Activated CD4-positive, CD25-positive, alpha-beta regulatory T cell treated with anti-CD3 and anti-CD28 coated beads, Interleukin-2, amount 50 U/mL, for 16 hours (primary cell): ENCODE measurements at places on chromosomes 3 and 15.

DNA sequence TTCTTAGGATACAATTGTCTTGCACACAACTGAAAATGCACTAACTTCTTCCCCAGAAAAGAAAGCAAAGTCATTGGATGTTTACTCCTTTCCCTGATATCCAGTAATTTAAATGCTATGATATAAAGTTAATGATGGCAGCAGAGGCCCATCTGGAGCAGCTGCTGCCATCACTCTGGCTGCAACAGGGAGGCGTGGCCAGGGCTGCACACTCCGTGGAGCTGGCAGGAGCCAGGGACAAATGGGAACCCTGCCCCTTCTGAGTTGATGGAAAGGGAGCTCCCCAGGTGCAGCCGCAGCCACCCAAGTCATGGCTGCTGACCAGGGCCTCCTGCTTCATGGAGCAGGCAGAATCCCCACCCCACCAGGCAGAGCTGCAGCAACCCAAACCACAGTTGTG, 72.6 kb upstream of the ALDH1A3 start:
- no peak for DNase-seq

- DNase-seq: no peak
Observed at GRCh38 chr3:115922681-115923347, 299.5 kb downstream of the GAP43 start.

DNA sequence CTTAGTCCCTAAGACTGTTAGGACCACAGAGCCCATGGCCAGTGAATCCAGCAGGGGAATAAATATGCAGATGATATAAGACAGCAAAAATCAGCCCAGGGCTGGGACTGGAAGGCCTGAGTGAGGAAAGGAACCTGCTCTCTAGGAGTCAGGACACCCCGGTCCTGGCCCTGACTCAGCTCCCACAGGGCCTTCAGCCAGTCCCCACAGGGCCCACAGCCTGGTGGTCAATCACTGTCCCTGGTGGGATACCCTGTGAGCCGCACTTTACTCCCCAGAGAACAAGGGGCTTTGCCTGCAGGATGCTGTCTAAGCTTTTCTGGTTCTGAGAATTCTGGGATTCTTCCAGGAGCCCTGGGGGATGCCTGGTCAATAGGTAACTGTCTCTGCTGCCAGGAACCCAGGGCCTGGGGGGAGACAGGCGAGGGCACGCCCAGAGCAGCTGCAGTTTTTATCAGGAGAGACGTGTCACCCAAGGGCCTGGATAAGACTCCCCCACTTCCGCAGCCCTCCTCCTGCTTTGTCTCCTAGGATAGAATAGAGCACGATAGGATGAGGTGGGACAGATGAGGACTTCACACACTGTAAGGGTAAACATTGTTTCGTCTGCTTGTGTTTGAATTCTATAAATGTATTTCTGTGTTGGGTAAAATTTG, 49.5 kb upstream of the MCF2L2 start:
- no peak for DNase-seq

GRCh38 chr15:91338766-91339165, 238.7 kb downstream of the SV2B start:
- DNase-seq: no peak

DNA sequence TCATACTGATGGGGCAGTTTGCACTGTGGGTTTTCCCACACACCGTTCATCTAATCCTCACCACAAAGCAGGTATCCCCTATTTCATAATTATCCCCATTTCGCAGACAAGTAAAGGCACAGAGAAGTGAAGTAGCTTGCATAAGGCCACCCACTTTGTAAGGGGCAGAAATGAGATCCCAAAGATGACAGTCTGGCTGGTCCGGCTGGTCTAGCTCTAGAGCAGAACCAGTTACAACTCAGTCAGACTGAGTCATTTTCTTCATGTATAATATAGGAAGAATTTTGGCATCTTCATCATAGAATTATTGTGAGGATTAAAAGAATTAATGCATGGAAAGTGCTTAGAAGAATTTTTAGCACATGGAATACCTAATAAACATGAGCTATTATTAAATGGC, 10.6 kb downstream of the RBP1 start:
- no peak for DNase-seq

- no peak for DNase-seq
Observed at GRCh38 chr3:12454816-12455121, 29.5 kb upstream of the TSEN2 start.

- no peak for DNase-seq
Observed at GRCh38 chr3:3433711-3434110, 254.2 kb upstream of the CRBN start.

DNA sequence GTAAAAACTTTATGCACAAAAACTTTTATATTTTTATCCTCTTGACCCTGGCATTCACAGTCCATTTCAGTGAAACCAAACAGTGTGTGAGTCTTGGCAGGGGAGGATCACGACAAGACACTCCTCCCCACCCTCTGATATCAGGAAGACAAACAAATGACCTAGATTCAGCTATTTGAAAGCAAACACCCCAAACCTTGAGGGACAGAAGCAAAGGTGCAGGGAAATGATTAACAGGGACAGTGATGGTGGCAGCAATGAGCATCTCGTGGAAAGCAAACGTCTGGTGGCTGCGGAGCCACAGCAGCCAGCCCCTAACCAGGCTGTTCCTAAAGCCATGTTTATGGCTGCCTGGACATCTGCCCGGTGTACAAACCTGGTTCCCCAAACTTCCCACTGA, 52.1 kb downstream of the FSIP1 start:
- DNase-seq: no peak

- no peak for DNase-seq
Observed at GRCh38 chr3:56855856-56856512, 54.2 kb upstream of the ARHGEF3 start.

DNA sequence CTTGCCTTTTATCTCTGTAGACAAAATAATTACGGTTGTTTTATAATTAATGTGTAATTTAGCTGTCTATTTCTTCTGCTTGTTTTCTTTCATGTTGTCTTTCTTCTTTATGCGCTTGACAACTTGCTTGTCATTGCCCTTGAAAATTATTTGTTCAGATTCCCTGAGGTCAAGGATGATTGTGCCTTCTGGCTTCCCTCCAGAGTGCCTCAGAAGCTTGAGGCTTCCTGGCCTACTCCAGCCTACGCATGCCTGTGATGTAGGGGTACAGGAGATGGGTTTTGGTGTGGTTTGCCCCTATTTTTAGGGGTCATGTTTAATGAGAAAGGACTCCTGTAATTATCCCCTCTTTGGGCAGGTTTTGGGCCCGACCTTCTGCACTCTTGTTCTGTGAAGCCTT, 231.5 kb downstream of the SV2B start:
- DNase-seq: no peak

GRCh38 chr3:98056035-98056434, 20.9 kb upstream of the GABRR3 start:
- DNase-seq: no peak

GRCh38 chr3:128182656-128183055, 29.4 kb downstream of the EEFSEC start:
- no peak for DNase-seq

GRCh38 chr3:11480663-11481298, 162.9 kb downstream of the VGLL4 start:
- DNase-seq: no peak

GRCh38 chr15:53588773-53589172, 170.7 kb downstream of the WDR72 start:
- DNase-seq: no peak

DNA sequence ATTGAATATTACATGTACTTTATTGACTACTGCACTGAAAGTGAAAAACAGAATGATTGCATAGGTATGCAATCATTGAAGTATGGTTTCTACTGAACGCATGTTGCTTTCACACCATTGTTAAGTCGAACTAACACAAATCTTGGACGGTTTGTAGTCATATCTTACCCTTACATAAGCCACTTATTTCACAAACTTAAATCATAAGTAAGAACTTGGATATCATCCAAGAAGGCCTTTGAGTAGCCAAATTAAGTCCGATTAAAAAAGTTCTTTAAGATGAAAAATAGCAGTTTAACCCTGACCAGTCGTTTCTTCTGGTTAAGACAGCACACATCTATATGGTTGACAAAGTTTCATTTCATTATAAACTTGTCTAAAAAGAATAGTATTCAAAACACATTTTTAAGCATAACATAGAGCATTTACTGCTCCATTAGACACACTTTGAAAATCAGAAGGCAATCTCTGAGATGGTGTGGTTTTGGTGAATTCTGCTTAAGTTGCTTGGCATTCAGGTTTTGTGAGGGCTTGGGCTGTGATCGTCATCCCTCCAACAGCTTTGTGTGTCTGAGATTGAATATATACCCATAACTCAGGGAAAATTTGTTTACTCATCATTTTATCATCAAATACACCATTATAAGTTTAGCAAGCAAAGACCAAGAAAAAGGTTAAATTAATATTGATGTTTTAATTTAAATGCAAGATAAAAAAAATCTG, 92.2 kb downstream of the NFKBIZ start:
- DNase-seq: no peak

DNA sequence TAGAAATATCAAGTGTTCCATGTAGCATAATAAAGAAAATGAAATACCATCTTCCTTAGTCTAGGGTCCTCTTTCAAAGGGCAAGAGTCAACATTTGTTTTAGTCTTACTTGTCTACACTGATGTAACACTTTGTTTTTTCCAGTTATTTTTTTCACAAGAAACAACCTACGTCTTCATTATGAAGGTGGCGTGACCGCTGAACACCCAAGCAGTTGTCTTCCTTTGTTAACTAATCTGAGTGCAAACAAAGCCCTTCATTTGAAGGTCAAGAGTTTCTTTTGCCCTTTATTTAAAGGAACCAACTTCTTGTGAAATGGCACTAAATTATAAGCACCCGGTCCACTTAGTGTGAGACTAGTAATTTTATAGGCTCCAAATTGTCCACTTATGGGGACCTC, 73.2 kb downstream of the CD47 start:
- no peak for DNase-seq

DNA sequence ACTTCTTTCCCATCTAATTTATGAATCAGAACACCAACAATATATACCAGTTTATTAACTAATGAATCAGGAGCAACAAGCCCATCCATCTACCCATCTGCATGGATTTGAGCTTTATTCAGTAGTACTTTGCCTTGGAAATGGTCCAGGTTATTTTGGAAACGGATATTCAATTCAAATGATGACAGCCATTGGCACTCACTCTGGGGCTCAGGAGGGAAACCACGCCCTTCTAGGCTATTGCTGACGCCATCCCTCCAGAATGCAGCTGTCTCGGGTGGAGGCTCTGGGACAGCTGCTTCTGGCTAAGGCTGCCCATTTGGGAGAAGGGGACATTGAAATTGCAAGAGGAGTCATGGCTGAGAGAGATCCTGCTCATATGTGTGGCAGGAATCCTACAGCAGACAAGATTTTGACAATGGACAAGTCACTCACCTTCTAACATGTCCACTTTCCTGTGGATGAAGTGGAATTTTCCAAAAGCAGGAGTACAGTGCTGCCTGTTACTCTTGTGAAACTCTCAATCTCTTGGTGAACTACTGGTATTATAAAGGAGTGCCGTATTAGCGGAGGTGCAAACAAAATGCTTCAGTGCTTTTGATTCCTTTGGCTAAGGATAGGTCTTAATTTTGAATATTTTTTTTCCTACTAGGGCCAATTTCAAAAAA, 29.3 kb upstream of the TRAK1 start:
- no peak for DNase-seq

DNA sequence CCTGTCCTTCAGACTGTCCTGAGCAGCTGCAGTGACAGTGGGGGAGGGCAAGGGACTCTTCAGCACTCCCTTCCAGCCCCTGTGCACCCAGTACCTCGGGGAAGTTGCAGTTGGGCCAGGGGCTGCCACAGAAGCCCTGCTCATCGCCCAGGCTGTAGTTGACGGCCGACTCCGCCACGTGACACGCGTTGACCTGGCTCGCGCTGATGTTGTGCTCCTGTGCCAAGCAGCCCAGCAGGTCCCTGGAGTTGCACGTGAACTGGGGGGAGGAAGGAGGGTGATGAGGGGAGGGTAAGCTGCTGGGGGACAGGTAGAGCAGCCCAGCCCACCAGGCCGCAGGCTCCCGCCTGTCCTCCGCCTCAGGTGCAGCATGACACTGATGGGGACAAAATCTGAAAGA, 101.2 kb downstream of the SEC22A start:
- no peak for DNase-seq

- DNase-seq: no peak
Observed at GRCh38 chr3:28844298-28845005, 436.4 kb upstream of the RBMS3 start.

- no peak for DNase-seq
Observed at GRCh38 chr3:87136066-87136596, 91.0 kb upstream of the CHMP2B start.

GRCh38 chr15:60648928-60649679, 170.2 kb upstream of the ICE2 start:
- DNase-seq: no peak

DNA sequence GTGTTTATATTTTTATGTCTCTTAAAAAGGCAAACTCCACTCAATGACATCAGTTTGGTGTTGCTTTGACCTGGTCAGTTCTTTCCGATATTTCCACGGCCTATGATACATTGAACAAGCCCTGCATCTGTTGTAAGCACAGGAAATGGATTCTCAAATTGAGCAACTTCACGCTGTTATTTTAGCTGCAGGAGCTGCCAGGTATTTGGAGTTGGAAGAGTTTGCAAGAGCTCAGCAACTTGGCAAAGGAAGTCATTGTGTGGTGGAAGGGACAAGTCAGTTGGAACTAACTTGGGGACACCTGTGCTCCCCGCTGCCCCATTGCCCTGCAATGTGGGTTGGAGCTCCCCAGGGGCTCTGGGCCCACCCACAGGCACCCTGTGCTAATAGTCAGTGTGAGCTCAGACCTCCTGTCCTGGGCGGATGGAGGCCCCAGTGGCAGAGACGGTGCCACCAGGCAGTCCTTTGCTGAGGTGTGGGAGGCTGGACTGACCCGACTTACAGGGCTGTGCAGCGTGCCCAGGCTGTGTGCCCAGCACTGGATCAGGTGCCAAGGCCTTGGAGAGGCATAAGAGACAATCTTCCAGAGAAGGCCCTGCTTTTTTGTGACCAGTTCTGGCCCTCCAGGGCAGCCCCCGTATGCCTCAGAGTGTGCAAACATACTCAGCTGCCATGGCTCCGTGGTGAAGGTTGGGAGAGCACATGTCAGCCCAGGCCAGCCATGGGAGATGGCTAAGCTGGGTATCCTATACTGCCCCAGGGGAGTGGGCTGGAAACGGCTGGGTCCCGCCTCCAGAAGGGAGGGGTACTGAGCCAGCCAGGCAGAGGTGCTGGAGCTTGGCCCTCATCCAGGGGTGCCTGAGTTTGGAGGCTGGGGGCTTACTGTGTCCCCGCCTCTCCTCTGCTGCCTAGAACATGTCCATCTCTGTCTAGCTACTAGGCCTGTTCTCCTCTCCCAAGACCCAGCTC, 43.5 kb downstream of the KY start:
- DNase-seq: no peak

- no peak for DNase-seq
Observed at GRCh38 chr3:146559388-146559787, 15.0 kb upstream of the PLSCR1 start.
